COR-L47 (cell line): ENCODE measurements at places on chromosomes 3 and 15.

GRCh38 chr3:64176461-64176996 lies 48.7 kb downstream of the PRICKLE2 start:
- no peak for DNase-seq

DNA sequence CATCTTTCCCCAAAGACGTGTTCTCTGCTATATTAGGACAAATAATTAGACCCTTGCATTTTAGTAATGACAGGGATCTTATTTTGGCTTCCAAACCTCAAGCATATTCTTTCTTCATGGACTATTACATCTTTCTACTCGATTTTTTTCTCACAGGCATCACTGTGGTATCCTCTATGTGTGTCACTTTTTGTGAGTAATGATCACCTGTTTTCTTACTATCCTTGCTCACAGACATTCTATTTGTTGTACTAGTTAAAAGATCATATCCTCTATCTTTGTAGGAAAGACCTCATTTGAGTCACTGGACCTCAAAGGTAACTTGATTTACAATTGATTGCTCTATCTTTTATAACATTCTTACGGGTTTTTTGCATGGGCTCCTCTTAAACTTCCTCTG lies 6.8 kb downstream of the C3orf80 start:
- no peak for DNase-seq

- no peak for DNase-seq
Observed at GRCh38 chr3:20246662-20247061, 60.7 kb upstream of the SGO1 start.

- no peak for DNase-seq
Observed at GRCh38 chr3:135023996-135024658, 229.1 kb downstream of the EPHB1 start.

- DNase-seq, result no peak
Observed at GRCh38 chr15:77649610-77650009, 16.9 kb upstream of the LINGO1 start.

- DNase-seq, result no peak
Observed at GRCh38 chr3:9627901-9628633, 21.2 kb upstream of the MTMR14 start.

DNA sequence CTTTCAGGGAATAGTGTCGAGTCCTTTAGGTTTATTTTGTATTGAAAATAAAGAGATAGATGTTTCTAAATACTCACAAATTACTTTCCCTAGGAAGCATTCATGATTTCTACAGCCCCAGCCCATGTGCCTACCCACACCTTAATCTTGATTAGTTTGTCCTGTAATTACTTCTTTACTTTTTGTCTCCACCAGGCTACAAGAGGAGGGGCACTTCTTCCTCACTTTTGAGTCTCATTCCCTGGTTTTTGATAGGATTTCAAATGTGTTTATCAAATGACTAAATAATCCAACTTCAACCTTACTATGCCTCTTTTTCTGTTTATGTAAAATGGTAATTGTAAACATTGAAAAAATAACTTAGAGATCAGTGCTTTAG lies 1.8 kb downstream of the PXK start:
- no peak for DNase-seq

DNA sequence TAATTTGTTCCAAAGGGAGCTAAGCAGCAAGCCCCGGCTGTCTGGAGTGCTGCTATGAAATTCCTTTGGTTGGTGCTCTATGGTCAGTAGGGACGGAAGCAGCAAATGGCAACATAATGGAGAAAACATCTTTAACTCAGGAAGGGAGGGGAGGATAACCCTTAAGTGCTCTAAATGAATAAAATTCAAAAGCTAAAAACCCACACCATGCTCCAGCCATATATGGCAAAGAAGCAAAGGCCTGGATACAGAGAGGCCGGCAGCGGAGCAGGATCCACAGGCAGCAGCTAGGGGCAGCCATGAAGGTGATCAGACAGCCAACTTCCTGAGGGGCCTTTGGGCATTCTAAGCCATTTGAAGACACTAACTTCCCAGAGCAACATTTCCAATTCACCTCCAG lies 38.9 kb downstream of the IL17RD start:
- no peak for DNase-seq

DNA sequence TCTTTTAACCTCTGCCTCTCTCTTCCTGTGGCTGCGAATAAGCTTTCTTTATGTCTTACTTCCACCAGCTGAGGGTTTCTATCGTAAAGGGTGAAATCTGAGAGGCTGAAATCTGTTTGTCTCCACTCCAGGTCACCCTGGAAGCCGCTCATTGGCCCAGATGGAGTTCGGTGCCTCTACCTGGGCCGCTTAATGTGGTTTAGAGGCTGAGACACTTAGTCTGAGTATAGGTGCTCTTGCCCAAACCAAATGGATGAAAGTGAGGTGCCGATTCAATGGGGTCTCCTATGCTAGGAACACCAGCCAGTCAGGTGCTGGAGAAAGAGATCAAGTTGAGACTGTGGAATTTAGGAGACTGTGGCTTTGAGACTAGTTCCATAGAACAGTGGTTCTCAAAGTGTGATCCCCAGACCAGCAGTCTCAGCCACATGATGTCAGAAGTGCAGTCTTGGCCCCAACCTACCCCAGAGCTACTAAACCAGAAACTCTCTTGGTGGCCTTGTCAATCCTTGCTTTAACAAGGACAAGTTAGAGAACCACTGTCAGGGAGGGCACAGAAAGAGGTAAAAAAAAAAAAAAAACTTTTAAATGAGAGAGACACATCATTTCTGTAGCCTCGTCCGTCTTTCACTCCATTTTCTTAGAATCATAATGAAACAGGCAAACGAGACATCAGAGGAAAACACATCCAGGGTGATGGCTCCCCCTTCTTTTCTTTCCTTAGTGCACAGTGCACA lies 54.9 kb upstream of the CCR2 start:
- DNase-seq, result no peak

GRCh38 chr3:36891701-36892160 lies 53.1 kb downstream of the TRANK1 start:
- no peak for DNase-seq

GRCh38 chr3:42541079-42541478 lies 38.6 kb downstream of the VIPR1 start:
- no peak for DNase-seq

GRCh38 chr3:178525251-178525650 lies 11.0 kb upstream of the KCNMB2 start:
- DNase-seq, result no peak

DNA sequence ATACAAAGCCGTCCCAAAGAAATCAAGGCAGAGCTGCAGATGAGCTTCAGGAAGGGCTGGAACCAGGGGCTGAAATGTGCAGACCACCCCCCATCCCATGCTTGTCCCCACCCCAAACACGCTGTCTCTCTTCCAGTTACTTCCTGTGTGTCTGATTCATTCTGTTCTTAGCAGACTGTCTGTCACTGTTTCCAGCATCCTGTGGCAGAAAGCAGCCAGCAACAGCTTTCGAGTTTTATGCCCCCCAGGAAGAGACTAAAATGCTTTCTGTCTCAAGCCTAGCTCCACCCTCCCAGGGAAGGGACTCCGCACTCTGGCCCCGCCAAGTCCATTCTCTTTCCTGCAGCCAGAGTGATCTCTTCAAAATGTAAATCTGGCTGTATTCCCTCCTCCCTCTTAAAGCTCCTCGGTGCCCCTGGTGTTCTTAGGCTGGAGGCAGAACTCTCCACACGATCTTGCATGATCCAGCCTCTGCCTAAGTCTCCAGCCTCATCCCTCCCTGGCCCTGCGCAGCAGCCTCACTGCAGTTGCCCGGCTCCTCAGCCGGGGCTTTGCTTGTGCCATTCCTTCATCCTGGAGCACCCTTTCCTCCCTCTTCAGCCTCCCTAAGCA lies 41.5 kb downstream of the HRH1 start:
- no peak for DNase-seq

- DNase-seq, result no peak
Observed at GRCh38 chr3:193140381-193140780, 100.6 kb upstream of the PLAAT1 start.
